ENCODE measurements at places on chromosomes 1 and 21. TPM values are rescaled to one million over a fixed set of nuclear protein-coding genes. Genes with fewer than 3 reads are reported as not detected.

RNF11 gene
- total RNA-seq = 97.4 TPM

RHD gene
- not detected for total RNA-seq

DNA sequence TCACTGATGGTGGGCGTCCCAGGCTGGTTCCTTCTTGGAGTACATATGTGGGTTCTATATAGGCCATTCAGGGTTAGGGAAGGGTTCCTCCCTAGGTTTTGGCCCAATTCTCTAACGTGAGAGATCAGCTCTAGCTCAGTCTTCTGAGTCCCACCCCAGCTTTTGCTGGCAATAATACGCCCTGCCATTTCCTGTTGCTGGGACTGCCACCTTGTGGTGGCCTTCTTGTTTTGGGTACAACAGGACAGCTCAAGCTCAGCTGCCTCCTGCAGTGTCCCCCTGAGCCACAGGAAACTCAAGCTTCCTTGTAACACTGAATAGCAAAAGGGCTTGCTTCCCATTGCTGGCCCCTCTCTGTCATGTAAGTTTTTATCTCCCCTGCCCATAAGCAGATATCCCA lies 77.8 kb downstream of the BACH1 start:
- H3K27me3 ChIP-seq = no peaks in the 10 kb centered on the region
- peak; percentile 17 for DNase-seq
- H3K36me3 ChIP-seq = no peaks in the 10 kb centered on the region
- no peak overlapping the region for H3K27ac ChIP-seq
- no peak overlapping the region for H3K4me3 ChIP-seq

GRCh38 chr1:90707363-90707710 lies 9.8 kb downstream of the BARHL2 start:
- no peaks in the 10 kb centered on the region for H3K36me3 ChIP-seq
- no peak overlapping the region for H3K4me3 ChIP-seq
- no peak overlapping the region for H3K27ac ChIP-seq
- no peak for DNase-seq
- peaks cover 91% of the 10 kb centered on the region for H3K27me3 ChIP-seq

DNA sequence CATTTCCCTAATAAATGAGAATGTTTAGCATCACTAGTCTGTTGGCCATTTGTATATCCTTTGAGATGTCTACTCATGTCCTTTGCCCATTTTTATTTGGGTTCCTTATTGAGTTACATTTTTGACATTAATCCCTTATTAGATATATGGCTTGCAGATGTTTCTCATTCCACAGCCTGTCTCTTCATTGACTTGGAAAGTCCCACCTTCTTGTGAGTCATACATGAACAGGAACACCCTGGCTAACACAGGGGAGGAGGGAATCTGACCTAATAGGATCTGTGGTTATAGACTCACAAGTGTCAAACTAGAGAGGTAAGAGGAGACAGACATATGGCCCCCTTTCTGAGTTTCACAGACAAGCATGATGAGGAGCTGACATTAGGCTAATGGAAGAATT lies 11.5 kb downstream of the ZP4 start:
- H3K27me3 ChIP-seq = no peaks in the 10 kb centered on the region
- H3K4me3 ChIP-seq = no peak overlapping the region
- no peak for DNase-seq
- H3K36me3 ChIP-seq = no peaks in the 10 kb centered on the region

DNA sequence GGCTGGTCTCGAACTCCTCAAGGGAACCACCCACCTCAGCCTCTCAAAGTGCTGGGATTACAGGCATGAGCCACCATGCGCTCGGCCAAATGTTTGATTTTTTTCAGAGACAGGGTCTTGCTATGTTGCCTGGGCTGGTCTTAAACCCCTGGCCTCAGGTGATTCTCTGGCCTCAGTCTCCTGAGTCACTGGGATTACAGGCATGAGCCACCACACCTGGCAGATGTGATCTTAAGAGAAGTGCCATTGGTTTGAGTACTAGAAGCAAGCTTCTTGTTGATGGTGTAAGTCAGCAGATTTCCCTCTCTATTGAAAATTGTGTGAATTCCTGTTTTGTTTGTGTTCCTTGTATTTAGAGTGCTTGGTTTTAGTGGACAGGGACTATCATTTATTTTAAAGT lies 5.2 kb downstream of the CAP1 start:
- no peak for DNase-seq
- peaks cover 39% of the 10 kb centered on the region for H3K36me3 ChIP-seq
- H3K27ac ChIP-seq = no peak overlapping the region
- no peak overlapping the region for H3K4me3 ChIP-seq
- peaks cover 77% of the 10 kb centered on the region for H3K4me1 ChIP-seq
- H3K27me3 ChIP-seq = no peaks in the 10 kb centered on the region

DNA sequence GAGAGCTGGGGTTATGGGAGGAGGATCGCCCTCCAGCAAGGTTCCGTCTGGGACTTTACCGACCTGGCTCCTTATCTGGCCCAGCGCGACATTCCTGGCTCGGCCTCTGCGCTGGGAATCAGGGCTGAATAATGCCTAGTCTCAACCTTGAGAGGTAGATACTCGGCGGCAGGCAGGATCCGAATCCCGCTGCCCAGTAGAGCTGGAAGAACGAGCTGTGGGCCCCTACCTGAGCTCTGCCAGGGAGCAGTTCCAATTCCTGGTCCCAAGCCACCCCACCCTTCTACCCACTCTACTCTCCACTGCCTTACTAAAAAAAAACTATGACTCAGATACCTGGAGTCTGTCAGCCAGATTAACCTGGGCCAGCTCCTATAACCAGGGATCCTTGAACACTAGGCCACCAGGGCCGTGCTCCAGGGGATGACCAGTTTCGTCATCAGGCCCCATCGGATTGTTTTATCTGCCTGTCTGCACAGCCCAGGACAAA lies 53.6 kb downstream of the RHBG start:
- no peaks in the 10 kb centered on the region for H3K36me3 ChIP-seq
- DNase-seq = no peak
- H3K4me1 ChIP-seq = peaks cover 30% of the 10 kb centered on the region
- no peak overlapping the region for H3K4me3 ChIP-seq
- H3K27me3 ChIP-seq = peaks cover 57% of the 10 kb centered on the region

DNA sequence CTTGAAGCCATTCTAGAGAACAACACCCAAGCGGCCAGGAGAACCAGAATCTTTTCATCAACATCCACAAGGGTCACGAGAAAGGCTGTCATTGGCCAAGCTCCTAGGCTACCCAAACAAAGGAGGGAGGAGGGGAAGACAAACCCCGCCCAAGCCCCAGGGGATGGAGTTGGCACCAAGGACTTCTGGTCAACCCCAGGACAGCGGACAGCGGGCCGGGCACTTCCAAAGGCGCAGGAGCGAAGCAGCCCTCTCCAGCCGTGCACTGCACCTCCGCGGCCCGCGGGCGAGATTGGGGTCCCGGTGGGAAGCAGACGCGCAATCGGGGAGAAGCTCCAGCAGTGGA lies at the start of gene CLIC6:
Gene CLIC6, plus strand, starts transcription at position 192 of the 346 bp plus-strand sequence. CDS start 395 bp downstream, outside the sequence.
- peak within 1 kb of the TSS; percentile 16 for H3K4me3 ChIP-seq
- no peak within 1 kb of the TSS for H3K27ac ChIP-seq
- H3K4me1 ChIP-seq = peaks cover 9% of the 10 kb centered on the region
- no peak for DNase-seq

GRCh38 chr1:12458571-12458970 lies 159.4 kb downstream of the DHRS3 start:
- no peaks in the 10 kb centered on the region for H3K27me3 ChIP-seq
- H3K4me1 ChIP-seq = peaks cover 40% of the 10 kb centered on the region
- no peak overlapping the region for H3K27ac ChIP-seq
- DNase-seq = no peak

DNA sequence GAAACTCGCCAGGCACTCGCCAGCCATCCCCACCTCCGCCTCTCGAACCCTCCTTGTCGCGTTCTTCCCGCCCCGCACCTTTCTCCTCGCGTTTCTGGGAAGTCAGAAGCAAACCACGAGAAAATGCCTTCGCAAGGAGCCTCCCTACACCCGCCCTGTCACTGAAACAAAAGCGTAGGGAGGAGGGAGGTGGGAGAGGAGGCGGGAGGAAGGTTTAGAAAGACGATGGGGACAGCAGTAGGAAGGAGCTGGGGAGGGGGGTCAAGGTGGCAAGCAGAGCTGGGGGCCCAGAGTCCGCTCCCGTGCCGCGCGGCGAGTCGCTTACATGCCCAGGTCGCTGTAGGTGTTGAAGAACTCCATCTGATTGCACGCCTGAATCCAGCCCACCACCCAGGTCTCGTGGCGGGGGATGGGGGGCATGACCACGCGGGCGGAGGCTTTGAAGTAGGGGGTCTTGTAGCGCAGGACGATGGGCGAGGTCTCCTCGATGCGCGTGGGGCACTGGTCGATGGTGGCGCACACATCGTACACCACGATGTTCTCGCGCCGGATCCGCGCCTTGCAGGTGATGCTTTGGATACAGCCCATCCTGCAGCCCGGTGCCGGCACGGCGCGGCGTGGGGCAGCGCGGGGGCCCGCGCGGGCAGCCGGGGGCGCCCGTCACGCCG lies 1.0 kb downstream of the FAM78B start:
- no peak for DNase-seq
- no peaks in the 10 kb centered on the region for H3K36me3 ChIP-seq
- H3K4me1 ChIP-seq = peaks cover 17% of the 10 kb centered on the region
- peaks cover 35% of the 10 kb centered on the region for H3K27me3 ChIP-seq
- H3K27ac ChIP-seq = no peak overlapping the region

DNA sequence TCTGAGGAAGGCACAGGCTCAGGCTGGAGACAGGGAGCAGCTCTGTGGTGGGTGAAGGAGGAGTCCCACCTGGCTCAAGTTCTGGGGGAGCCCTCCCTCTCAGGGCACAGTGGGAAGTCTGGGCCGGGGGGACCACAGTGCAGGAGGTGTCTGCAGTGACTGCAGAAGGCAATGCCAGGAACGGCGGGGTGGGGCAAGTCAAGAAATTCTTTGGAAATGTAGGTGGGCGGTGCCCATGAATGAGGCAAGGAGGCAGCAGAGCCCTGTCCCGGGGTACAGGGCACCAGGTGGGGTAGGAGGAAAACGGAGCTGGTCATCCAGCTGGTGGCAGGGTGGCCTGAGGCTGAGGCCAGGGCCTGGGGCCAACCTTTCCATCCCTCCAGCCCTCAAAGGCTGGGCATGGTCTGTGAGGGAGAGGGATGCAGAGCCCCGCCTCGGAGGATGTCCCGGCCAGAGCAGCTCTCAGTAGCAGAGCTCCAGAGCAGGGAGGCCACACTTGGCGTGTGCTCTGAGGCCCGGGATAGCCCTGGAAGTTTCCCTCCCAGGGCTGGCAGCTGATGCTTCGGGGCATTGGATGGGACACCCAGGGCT lies 4.7 kb downstream of the TFF3 start:
- DNase-seq = no peak
- no peaks in the 10 kb centered on the region for H3K36me3 ChIP-seq
- peaks cover 9% of the 10 kb centered on the region for H3K27me3 ChIP-seq
- peaks cover 18% of the 10 kb centered on the region for H3K4me1 ChIP-seq
- H3K4me3 ChIP-seq = no peak overlapping the region

GRCh38 chr1:28086651-28087050 lies 1.8 kb downstream of the EYA3 start:
- no peak overlapping the region for H3K27ac ChIP-seq
- H3K27me3 ChIP-seq = no peaks in the 10 kb centered on the region
- H3K4me3 ChIP-seq = no peak overlapping the region
- no peak for DNase-seq
- no peaks in the 10 kb centered on the region for H3K36me3 ChIP-seq
- peaks cover 22% of the 10 kb centered on the region for H3K4me1 ChIP-seq

DNA sequence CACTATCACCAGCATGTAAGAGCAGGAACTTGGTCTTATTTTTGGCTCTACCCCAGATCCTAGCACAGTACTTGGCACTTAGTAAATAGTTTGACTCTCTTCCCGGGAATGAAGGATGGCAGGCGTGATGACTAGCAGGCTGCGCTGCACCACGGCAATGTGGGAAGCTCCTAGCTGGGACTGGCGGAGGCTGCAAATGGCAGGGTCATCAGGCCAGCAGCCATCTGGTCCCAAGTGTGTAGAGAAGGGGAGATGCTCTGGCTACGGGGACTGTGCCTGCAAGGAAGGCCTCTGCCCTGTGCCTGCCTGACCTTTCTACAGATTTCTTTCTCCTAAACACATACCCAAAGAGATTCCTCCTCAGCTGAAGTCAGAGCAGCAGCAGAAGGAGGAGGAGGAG lies 95.0 kb downstream of the KCND3 start:
- DNase-seq = no peak
- H3K4me1 ChIP-seq = no peaks in the 10 kb centered on the region
- H3K27me3 ChIP-seq = peaks cover 20% of the 10 kb centered on the region
- H3K4me3 ChIP-seq = no peak overlapping the region
- no peak overlapping the region for H3K27ac ChIP-seq

GRCh38 chr1:206901944-206902343 lies 4.7 kb downstream of the IL24 start:
- H3K27me3 ChIP-seq = no peaks in the 10 kb centered on the region
- peaks cover 40% of the 10 kb centered on the region for H3K36me3 ChIP-seq
- no peak for DNase-seq
- peaks cover 52% of the 10 kb centered on the region for H3K4me1 ChIP-seq
- H3K4me3 ChIP-seq = no peak overlapping the region

- DNase-seq = no peak
- no peaks in the 10 kb centered on the region for H3K27me3 ChIP-seq
- no peak overlapping the region for H3K27ac ChIP-seq
- H3K36me3 ChIP-seq = no peaks in the 10 kb centered on the region
- H3K4me3 ChIP-seq = no peak overlapping the region
Observed at GRCh38 chr1:30034627-30035521, 688.5 kb downstream of the MATN1 start.
